ENCODE measurements at places on chromosomes 5 and 9.
A peak's percentile ranks its signal among the peaks of the same experiment; 100 is the strongest.

DNA sequence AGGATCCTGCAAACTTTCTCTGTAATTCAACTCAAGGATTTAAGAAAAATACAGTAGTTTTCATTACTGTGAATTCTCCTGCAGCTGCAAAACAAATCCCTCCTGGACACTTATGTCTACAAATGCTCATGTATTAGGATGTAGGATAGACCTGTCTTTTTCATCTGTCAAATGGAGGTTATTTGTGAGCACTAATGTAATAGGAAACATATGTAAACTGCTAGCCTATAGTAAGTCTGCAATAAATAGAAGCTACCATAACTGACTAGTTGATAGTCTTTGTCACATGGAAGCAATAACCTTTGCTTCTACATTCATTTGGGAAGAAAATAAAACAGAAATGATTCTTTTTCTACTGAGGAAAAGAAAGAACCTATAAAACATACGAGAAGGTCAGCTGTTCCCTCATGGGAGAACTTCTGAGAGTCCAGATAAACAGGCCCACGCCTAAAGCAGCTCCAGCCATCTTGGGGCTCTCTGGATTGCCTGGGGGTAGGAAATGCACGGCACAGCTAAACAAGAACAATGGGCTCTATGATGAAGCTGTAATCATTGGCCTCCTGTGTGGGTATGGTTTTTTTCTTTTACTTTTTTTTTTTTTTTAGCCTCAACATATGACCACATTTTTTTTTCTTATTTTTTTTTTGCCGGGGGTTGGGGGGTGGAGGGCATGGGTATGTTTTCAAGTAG lies 6.2 kb downstream of the KCNV2 start:
- no peak for DNase-seq

DNA sequence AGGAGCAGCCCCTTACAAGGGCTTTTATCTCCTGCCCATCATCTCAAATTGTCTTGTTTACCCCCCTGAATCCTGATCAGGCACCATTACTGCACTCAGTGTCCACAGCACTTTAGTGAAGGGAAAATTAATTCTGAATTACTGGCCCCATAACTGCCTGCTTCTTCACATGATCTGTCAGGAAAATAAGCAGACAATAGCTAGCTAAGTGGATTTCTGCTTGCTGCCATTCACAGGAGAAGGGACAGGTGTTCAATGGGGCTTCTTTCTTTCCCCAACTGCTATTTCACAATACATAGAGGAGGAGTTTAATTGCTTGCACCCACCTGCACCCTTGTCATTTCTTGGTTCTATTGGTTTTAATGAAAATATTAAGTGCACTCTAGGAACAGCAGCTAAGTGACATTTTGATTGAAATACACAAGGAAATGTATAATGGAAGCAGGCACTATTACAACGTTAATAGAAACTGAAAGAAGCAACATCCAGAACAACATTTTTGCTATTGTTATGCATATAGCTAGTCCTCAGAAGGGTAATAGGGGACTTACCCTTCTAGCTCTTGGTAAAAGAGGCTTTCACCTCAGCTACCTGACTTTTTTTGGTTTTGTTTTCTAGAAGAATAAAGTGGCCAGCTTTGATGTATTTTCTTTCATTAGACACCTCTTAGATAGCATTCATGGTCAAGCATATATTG lies 599.3 kb upstream of the TLE4 start:
- no peak for DNase-seq

DNA sequence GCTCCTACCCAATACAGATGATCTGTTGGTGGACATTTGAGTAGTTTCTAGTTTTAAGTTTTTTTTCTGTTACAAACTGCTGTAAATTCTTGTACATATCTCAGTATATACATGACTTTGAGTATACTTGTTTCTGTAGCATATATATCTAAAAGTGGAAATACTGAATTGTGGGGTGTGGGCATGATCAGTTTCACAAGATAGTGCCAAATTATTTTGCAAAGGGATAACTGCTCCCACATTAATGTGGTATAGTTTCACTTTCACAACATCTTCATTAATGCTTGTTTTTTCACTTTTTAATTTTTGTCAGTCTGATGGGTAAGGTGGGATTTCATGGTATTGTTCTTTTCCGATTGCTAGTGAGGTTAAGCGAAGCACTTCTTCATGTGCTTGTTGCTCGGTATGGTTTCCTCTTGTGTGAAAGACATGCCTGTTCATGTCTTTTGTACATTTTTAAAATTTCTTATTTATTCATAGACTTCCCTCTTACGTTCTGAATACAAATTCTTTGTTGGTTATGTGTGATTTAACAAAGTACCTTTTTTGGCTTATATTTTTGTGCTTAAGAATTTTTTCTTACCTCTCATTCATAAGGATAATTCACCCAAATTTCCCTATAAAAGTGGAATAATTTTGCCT lies 103.5 kb downstream of the CDC42SE2 start:
- DNase-seq: no peak

DNA sequence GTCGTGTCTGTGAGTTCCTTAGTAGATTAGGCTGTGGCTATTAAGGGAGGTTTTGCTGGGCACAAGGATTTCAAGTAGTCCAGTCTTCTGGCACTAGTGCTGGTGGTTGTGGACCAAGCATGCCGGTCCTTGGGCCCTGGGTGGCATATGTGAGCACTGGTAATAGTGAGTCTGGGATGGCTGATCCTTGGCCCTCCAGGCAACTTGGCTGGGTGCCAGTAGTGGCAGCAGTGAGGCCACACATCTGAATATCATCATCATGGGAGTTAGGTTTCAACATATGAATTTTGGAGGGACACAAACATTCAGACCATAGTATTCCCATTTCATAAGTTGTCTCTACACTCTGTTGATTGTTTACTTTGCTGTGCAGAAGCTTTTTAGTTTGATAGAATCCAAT lies 25.3 kb upstream of the APBA1 start:
- no peak for DNase-seq

- DNase-seq: no peak
Observed at GRCh38 chr5:36396640-36397039, 94.9 kb upstream of the RANBP3L start.

DNA sequence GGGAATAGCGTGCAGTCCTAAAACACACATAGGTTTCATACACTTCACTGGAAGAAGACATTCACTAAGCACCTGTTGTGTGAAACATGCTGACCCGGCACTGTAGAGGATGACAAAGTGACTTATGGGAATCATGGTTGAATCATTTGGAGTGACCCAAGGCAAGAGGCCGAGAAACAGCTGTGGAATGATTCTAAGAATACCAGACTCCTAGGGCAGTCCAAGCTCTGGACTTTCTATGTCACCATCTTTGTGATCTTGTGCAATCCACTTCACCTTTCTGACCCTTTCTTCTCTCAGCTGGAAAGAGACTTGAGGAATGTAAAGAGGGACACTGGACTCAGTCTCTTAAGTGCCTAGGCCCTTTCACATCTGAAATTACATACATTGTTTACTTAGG lies 13.1 kb downstream of the MSANTD3 start:
- no peak for DNase-seq

DNA sequence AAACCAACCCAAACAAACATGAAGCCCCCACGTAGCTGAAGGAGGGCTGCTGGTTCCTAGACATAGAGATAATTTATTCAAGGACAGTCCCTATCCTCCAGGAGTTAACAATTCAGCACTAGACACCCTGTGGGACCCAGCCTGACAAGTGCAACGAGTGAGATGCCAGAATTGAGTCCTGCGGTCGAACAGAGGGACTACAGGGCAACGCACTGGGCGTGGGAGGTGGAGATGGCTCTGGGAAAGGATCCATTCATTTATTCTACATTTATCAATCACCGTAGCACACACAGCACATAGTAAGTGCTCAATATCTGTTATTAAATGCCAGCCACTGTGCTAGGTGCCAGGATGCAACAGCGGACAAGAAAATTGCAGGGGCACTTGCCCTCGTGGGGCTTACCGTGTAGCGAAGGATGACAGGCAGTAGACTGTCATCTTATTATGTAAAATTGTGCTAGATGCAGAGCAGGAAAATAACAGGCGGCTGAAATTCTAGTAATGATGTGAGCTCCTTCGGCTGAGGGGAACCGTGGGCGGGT lies 855 bp upstream of the ARHGAP26 start:
- no peak for DNase-seq

DNA sequence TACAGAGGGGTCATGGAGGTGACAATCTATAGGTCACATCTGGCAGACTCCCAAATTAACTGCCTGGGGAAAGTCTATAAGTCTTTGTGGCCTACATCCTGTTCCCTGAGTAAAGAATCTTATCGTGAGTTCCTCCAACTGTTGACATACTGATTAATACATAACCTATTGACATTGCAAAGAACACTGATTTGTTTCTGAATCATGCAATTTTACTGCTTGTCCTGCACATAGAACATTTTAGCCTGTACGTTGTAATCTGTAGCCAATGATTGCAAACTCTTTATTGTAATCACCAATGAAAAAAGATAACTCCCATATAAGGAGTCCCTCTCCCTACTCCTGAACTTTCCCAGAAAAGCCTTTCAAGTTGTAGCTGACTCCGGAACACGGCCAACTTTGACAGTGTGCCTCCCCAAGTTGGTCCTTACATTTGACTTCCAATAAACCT lies 18.8 kb upstream of the OR2K2 start:
- no peak for DNase-seq

DNA sequence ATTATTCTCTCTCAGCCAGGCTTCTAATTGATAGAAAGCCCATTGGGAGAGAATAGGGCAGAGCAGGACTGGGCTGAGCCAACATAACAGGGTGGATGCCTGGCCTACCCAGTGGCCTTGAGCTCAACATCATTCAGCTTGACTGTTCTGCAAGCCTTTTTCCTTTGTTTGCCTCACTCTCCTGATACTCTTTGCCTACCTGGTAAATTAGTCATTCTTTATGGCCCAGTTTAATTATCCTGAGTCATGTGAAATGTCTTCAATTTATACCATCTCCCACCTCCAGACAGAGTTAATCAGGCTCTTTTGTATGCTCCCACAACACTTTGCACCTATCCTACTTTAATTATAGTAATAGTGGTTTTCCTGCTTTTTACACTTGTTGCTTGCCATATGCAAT lies 13.6 kb downstream of the GLRA1 start:
- DNase-seq: no peak

DNA sequence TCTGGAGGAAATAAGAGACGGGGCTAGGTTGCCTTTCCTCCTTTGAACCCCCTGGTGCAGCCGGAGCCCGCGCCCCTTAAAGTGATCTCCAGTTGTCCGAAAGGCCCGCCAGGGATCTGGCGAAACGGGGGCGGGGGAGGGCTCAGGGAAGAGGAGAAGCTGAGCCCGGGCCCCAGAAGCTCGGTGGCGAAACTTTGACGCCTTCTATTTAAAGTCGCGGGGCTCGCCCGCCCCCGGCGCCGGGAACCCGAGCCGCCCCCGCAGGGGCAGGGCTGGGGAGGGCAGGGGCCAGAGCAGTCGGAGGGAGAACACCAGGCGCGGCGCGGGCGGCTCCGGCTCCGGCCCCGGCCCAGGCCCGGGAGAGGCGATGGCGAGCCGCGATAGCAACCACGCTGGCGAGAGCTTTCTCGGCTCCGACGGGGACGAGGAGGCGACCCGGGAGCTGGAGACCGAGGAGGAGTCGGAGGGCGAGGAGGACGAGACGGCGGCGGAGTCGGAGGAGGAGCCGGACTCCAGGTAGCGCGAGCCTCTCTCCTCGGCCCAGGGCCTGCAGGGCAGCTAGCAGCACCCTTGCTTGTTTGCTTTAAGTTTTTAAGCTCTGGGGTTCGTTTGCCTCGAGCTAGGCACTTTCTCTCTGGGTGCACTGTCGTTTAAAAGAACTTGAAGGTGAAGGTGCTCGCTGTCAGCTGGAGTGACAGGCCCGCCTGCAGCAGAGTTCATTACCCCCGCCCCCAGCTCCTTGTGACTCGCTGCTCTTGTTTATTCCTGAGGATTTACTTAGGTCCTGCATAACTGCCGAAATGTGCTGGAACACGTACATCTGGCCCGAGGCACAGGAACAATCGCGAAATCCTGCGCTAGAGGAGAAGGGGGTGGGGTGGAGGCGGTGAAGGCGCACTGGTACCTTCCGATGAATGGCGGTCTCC lies at the start of gene CMYA5:
CMYA5 (plus strand) TSS at position 296 of the 926 bp plus-strand sequence; CDS start at position 368, 72 bp downstream.
- DNase-seq: no peak

GRCh38 chr5:14380712-14381111 lies 200.9 kb upstream of the OTULINL start:
- no peak for DNase-seq

DNA sequence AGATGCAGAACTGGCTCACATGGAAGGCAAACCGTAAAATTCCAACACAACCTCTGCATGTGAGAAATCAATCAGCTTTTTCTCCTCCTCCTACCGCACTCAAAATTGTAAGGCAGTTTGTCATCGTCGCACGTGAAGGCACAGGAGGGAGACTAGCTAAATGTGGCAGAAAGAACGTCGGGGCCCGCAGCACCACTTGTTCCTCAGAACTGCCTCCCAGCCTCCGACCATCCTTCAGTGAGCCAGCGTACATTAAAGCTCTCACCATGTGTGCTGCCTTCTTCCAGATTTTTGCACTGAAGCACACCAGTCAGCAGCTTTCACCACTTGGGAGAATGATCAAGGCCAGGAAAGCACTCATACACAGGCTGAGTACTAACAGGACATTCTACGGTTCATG lies 105.9 kb downstream of the RFX3 start:
- no peak for DNase-seq

DNA sequence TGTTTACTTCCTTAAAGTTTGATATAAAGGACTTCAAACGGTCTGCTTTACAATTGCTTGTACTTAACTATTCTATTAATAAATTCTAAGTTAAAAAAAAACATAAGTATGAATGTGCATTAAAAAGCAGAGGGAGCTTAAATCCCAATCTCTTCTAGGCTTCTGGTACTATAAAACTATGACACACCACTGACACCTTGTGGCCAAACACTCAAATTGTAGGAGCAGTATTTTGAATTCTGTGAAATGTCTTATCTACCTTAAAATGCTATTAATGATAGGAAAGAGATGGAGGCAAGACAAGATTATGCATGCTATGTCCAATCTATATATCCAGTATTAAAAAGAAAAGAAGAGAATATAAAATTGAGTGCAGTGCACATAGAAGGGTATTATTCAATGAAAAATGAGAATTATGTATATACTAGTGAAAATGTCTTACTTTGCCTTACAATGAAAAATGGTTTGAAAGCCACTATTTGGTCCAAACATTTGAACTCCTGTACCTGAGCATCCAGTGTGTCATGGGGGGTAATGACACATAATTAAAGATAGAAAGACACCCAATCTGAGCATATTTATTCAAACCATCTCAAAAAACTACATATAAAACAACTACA lies 87.6 kb downstream of the ERP44 start:
- DNase-seq: no peak

GRCh38 chr9:72949918-72950325 lies 2.9 kb downstream of the ALDH1A1 start:
- DNase-seq: no peak

DNA sequence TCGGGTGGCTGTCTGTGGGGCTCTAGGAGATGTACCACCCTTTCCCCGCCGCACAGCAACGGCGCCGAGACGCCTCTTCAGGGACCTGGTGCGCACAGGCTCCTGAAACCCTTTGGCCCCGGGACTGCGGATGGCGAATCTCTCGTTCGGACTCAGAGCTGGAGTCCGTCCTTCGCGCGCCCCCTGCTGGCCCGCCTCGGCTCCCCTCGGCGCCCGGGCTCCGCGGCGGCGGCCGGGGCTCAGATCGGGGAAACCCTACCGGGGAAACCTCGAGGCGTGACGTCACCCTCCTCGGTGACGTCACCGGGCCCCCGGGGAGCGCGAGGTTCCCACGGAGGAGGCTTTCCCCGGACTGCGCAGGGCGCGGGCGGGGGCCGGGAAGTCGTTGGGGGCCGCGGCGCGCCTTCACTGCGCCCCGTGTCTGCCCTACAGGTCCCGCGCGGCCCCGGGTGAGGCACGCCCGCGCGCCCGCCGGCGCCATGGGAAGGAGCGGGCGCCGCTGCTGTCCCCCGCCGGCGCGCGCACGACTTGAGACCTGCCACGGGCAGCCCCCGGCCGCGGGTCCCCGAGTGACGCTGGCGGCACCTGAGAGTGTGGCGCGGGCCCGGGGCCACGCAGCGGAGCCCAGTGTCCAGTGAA lies 7.9 kb downstream of the PRR7 start:
- peak; percentile 92 for DNase-seq
